ENCODE measurements at places on chromosomes 12 and 14.

DNA sequence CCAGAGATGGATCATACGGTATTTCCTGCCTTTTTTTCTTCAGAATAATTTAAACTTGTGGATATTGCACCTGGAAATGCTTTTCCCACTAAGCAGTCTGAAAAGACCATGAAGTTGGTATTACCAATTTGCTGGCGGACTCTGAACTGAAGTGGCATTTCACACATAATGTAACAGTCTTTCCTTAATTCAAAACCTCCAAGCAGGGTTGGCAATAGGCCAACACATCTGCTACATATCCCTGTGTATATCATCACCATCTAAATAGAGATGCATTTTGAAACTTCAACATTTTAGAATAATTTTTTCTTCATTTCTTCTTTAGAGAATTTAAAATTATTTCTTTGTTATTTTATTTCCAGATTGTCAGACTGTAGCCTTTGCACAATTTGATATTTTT, 100.5 kb downstream of the TSPAN8 start:
- no peak for DNase-seq

DNA sequence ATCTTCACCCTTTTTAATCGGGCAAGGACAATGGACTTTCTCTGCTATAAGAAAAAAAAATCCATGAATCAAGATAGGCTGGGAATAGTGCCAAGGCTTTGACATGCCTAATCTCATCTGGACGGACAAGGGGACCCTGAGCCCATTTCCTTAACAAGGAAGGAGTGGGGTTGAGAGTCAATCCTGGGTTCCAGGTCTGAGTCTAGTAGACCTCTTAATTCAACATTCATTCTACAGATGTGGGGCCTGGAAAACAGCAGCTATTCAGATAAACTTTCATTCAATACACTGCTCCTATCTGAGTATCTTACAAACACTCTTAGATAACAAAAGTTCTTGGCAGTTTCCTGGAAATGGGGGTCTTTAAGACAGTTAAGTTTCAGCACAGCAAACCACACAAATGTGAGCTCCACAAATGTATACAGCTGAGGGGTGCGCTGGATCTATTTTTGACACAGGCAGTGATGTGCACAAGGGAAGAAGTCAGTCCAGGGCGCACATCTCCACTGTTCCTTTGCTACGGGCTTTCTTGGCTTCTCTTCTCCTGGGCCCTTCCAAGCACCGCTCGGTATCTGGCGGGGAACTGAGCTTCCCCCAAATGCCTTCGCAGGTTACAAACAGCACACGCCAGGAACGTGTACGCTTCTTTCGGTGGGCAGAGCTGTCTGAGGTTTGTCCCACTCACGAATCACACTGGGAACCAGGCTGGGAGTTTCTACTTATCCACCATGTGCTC, 82.2 kb upstream of the GPR68 start:
- DNase-seq: no peak

DNA sequence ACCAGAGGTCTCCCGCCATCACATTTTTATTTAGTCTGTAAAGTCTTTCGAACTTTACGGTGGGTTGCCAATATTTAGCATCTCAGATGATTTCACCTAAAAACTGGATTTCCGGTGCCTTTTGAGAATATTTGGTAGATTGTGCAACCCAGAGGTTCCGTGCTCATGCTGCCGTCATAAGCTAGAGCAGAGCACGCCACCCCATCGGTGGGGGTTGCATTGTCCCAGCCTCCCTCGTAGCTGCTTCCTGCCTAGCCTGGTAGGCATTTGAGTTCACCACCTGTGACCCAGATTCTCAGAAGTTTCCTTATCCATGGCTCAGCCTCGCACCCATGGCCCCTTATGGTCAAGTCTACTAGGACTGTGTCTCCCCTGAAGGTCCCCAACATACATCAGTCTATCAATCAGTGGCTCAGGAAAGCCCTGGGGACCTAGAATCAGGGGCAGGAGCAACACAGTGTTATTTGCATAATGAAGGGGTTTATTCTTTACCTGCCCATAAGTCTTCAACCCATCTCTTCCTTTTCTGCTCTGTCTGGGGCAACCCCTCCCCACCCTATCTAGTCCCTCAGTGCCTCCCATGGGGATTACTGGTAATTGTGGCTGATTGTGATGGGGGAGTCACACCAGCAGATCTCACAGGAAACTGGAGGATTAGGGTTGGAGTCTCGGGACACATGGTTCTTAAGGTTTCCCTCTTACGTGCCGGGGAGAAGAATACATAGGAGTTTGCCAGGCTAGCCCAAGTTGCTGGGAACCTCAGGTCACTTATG, 152.3 kb downstream of the PHETA1 start:
- no peak for DNase-seq

- DNase-seq: peak; percentile 36
Observed at GRCh38 chr12:84911271-84912197, 1.1 kb downstream of the SLC6A15 start.

DNA sequence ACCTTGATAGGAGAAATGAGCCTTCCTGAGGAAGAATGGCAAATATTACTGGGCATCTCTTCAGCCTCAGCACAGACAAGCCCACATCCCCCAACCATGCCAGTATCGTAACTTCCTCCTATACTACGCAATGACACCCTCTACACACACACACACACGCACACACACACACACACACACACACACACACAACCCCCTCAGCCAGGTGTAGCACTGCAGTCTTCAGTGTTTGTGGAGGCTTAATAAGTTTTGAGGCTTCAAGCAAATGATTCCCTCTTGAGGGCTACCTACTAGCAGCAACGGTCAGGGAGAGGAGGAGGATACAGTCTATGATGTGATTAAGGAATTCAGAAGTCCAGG, 1.6 kb downstream of the DGKA start:
- no peak for DNase-seq

DNA sequence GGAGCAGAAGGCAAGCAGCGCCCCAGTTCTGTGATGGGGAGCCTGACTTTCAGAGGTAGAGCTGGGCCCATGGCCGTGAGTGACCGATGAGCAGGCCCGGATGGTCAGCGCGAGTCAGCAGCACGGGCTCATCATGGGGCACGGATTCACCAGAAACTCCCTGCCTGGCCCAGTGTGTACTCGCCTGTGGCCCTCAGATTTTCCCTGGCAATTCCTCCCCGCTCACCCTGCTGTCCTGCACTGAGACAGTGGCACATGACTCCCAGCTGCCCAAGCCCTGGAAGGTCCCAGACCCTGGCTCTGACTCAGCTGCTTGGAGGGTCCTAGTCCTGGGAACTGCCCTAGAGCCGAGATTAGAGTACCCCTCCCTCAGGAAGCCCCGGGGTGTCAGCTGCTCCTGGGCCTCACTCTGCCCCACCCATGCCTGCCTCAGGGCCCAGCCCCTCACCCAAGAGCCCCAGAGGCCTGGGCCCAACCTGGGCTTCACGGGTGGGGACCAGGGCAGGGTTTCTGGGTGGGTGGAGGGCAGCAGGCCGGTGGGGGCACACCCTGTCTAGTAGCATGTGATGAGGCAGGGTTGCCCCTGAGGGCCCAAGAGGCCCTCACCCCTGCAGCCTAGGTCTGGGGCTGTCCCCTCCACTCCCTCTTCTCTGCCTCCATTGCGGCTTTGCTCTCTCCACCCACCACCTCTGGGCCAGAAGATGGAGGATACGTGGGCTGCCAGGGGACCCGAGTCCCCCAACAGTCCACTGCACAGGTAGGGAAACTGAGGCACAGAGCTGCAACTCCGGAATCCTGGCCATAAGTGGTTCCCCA, 8.4 kb downstream of the TRMT61A start:
- no peak for DNase-seq

GRCh38 chr12:1936406-1937320, 18.2 kb upstream of the CACNA2D4 start:
- peak; percentile 6 for DNase-seq

All from NCI-H2081 treated with DMSO at 0.1 percent for 48 hours (cell line).